ENCODE measurements at places on chromosomes 4 and X.

DNA sequence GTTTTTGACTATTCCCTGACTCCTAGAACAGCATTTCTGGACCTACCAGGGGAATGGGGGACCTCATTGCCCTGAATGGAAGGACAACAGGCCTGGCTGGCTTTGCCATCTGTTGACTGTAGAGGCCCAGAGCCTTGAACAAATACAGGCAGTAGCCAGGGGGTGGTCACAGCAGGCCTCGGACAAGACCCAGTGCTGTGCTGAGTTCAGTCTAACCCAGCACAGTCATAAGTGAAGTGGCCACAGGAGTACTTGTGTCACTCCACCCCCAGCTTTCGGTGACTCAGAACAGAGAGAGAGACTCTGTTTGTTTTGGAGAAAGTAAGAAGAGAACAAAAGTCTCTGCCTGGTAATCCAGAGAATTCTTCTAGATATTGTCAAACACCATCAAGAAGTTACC, 310.0 kb downstream of the PRR32 start:
- DNase-seq = no peak

- DNase-seq = no peak
Observed at GRCh38 chr4:130335417-130336194, 1239.7 kb downstream of the C4orf33 start.

DNA sequence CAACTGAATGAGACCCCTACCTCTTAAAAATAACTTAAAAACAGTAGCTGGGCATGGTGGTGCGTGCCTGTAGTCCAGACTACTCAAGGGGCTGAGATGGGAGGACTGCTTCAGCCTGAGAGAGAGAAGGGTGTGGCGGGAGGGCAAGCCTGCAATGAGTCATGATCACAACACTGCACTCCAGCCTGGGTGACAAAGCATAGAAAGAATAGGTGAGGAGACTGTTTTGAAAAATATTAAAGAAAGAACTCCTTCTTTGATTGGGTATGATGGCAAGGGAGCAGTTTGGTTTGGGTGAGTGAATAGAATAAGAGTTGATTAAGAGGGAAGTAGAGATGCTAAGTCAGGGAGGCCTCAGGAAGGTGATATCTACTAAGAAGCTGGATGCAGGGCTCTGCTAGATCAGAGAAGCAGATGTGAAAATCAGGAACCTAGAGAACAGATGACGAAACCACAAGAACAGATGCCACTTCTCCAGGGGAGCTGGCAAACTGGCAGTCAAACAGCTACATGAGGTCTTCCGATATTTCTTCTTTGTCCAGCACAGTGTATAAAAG, 318.6 kb downstream of the OPHN1 start:
- peak; percentile 40 for DNase-seq

- no peak for DNase-seq
Observed at GRCh38 chr4:77701121-77701520, 95.5 kb downstream of the CXCL13 start.

GRCh38 chr4:112144546-112145325, 518 bp upstream of the FAM241A start:
- no peak for DNase-seq

DNA sequence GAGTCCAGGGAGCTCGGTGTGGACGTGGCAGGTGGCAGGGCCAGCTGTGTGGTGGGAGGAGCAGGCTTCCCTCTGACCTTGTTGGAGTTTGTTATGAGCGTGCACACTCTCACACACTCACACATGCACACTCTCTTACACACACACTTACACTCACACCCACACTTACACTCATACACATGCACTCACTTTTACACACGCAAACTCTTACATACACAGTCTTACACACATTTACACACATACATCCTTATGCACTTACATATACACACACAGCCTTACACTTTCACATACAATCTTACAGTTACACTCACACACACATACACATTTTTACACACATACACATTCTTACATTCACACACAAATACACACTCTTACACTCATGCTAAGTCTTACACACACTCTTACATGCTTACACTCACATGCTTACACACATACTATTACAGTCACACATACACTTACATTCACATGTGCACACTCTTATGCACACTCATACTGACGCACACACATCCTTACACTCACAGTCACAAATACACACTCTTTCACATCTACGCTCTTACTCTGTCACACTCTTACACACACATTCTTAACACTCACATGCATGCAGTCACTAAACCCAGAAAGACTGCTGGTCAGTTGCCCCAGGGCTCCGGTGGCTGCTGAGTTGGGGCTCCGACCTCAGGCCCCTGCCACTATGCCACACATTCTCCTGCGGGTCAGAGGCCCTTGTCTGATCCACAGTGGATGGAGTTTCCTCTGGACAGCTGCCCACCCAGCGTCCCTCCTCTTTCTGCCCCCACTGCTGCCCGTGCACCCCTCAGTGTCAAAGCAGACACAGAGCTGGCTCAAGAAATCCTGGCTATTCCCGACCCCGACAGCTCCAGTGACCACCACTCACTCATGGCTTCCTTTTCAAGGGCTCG, 95.8 kb downstream of the ADRA2C start:
- DNase-seq = no peak

DNA sequence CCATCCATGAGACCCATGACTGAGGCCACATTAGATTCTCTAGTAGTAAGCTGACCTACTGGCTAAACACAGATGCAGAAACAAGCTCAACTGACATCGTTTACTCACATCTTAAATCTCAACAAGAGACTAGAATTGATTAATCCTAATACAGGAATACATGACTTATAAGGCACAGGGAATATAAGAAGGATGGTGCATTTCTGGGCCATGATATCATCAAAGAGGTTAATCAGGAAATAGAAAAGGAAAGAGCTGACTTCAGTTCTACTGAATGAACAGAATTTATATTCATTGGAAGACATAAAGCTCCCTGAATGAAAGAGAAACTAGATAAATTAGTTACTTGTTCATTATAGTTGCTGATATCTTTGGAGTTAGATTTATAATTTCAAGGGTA, 1406.5 kb downstream of the STIM2 start:
- no peak for DNase-seq

DNA sequence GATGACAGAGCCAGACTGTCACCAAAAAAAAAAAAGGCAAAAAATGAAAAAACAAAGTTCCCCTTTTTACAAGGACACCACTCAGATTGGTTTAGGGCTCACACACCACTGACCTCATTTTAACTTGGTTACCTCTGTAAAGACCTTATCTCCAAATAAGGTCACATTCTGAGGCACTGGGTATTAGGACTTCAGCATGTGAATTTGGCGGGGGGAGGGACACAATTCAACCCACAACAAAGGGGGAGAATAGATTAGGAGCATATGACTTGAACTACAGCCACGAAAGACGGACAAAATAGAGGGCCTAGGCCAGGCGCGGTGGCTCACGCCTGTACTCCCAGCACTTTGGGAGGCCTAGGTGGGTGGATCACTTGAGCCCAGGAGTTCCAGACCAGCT, 31.0 kb upstream of the ARAF start:
- no peak for DNase-seq

DNA sequence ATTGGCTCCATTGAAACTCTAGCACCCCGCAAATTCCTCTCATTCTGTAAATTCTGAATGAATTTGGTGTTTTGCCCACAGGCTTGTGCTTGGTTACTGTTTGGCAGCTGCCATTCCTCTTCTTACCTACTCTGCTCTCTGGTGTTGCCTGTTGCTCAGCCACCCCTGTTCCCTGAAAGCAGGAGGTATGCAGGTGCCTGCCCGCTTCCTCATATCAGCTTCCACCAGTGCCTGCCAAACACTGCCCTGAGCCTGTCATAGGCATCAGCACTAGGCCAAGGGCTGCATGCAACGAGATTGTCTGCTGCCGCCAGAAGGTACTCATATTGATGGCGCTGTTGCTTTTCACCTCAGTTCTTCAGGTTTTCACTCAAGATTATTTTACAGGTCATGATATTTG, 978.1 kb downstream of the C4orf33 start:
- no peak for DNase-seq

GRCh38 chrX:155592331-155592730, 20.4 kb downstream of the TMLHE start:
- no peak for DNase-seq

DNA sequence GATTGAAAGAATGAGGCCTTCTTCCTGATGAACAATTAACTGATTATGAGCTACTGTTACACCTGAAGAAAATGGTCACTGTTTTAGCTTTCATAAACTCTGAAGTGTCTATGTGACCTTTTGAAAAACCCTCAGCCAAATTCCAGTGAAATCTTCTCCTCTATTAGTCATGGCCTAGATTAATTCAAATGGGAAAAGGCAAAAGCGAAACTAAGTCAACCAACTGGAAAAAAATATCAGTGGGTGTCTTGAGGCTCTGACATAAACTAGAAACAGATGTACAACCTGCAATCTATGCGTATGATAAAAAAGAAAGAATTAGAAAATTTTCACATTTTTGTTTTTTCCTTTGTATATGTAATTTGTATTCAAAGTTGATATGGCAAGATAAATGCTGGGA, 169.4 kb upstream of the BANK1 start:
- no peak for DNase-seq
